Stimulated activated CD8-positive, alpha-beta memory T cell treated with anti-CD3 and anti-CD28 coated beads, Interleukin-15, amount 100 ng/mL, for 4 hours (primary cell): ENCODE measurements at places on chromosomes 7 and 10.

DNA sequence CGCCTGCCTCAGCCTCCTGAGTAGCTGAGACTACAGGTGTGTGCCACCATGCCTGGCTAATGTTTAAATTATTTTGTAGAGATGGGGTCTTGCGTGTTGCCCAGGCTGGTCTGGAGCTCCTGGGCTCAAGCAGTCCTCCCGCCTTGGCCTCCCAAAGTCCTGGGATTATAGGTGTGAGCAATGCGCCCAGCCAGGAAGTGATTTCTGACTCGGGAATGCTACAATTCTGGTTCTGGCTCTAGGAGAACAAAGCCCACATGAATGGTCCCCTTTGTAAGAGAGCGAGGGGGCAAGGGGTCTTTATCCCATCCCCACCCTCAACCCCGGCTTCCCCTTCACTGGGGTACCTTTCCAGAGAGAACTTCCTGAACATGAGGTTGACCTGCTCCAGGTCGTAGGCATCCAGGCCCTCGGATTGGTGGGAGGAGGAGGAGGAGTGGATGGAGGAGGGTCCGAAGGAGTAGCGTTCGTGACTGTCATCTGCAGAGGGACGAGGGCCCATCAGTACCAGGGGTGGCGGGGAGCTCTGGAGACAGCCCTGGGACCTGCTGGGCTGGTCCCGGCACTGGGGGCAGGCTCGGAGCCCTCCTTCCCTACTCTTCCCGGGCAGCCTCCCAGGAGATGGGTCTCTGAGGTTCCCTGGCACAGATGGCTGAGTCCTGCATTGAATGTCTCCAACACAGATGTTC lies 79.9 kb upstream of the GNA12 start:
- no peak for DNase-seq

GRCh38 chr10:124802313-124802675 lies 675 bp downstream of the ABRAXAS2 start:
- no peak for DNase-seq

DNA sequence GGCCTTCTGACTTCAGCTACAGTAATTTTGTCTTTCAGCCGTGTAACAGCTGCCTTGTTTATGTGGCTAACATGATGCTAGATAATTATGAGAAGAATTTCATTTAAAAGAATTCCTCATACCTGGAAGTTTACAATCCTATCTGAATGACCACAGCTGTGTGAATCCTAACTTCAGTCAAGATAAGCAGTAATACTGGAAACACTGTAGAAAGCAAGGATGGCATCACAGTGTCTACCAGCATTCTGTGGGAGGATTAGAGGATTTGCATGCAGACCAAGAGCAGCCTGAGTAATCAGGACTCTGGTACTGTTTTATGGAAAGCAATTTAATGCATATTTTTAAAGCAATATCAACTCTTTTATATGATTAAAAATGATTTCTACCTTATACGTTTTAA lies 282.4 kb downstream of the EXOC4 start:
- no peak for DNase-seq

GRCh38 chr10:1409392-1409791 lies 327.9 kb downstream of the ADARB2 start:
- no peak for DNase-seq

- DNase-seq = no peak
Measured at GRCh38 chr10:35594115-35595079, 10.7 kb upstream of the GJD4 start.

GRCh38 chr7:28767356-28767755 lies 190.8 kb downstream of the TRIL start:
- DNase-seq = no peak

DNA sequence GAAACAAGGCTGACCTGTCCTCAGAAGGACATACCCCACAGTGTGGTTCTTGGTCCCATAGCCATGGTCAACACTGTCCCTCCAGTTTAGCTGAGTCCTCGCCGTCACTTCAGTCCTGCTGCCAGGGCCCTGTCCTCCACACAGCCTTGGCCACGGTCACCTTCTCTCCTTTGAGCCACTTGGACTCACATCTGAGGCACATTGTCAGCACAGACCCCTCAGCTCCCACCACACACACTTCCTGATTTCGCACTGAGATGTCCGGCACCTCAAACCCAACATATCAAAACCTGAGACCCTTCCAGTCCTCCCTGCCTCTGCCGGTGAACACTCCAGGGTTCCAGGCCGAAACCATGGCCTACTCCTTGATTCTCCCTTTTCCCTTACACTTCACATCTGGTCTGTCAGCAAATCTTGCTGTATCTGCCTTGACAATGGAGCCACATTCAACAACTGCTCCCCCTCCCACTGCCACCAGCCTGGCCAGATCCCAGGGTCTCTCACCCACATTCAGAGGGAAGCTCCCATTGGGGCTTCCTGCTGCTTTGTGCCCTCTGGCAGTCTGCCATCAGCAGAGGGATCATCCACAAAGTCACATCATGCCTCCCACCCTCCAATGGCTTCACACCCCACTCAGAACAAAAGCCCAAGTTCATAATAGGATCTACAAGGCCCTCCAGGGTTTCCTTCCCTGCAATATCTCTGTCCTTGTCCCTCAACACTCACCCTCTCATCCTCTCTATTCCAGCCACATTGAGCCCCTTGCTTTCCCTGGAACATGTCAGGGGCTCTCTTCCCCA lies 219.6 kb upstream of the SHH start:
- no peak for DNase-seq

GRCh38 chr10:22598478-22598877 lies 115.9 kb downstream of the PIP4K2A start:
- DNase-seq = no peak
